ENCODE measurements at places on chromosomes 7 and 10.

GRCh38 chr7:98329791-98330373 lies 48.4 kb downstream of the BRI3 start:
- no peak for DNase-seq

DNA sequence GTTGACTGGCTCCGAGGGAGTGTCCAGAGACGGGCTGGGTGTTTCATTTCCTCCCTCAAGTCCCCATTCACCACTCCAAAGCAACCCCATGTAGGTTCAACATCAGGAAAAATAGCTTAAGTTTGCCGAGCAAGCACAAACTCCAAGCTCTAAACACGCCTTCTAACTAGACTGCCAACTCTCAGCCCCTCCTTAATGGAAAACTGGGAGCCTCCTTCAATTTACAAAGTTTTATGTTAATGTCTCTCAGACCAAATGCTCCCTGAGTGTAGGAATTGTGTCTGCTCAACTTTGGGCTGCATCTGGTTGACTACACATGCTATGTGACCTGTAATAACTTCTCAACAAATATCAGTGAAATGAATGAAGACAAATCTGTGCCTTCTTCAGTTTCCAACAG lies 87.5 kb downstream of the FAM204A start:
- no peak for DNase-seq

DNA sequence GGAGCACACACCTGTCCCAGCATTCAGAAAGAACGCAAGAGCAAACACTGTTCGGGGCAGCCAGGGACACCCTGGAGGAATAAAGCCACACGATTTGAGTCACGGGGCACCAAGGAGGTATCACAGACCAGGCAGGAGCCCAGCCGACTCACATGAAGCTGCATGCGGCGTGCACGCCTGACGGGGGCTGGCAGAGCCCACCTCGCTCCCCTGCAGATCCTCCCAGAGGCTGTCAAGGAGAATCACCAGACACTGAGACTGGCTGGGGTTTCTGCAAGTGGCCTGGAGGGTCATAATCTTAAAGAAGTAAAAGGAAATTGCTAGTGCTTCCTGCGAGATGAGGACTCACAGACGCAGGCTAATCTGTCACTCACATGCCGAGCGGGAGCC lies 61.6 kb downstream of the TCERG1L start:
- no peak for DNase-seq

DNA sequence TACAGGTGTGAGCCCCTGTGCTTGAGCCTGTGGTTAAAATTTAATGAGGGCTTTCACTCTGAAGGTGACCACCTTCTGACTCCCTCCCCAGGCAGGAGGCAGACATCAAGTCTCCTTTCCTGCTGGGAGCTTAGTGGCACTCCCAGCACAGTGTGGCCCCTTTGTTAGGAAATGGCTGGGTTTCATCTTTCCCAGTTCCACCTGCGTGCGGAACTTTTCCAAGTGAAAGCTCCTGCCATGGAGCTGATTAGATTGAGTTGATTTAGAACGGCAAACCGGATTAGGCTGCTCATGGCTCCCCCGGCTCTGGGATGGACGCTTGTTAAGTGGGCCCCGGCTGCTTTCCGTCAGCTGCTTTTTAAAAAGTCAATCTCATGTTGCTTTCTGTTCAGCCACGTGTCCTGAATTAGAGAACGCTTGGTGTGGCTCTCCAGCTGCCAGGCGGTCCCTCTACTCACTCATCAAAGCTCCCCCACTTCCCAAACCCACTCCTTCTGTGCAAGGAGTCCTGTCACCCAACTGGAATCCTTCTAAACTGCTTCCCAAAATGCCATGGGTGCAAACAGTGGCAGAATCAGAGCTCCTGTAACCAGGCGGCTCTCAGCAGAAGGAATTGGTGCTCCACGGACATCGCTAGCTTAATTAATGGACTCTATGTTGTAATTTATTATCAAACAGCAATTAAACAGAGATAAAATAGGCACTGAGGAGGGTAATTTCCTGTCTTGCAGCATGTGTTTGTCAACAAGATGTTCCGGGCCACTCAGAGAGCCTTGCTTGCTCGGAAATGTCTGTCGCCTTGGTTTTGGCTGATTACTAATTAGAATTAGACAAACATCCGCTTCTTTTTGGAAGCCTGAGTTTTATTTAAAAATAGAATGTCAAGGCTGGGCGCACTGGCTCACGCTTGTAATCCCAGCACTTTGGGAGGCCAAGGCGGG lies 551.2 kb downstream of the GALNT17 start:
- no peak for DNase-seq

- no peak for DNase-seq
Measured at GRCh38 chr7:156194813-156195212, 382.6 kb upstream of the SHH start.

DNA sequence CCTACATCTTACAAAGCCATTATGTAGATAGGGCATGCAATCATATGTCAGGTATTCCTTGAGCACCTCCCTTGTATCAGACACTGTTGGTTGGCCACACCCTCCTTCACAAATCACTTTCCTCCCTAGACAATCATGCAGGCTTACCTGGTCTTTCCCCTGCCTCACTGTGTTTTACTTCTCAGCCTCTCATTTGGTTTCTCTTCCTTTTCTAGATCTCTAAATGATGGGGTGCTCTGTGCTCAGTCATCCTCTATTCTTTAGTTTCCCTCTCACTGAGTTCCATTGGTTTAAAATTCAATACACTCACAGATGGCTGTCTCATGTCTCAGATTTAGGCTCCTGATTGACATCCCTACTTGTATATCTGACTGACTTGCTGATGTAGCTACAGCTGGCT lies 31.4 kb downstream of the ANK3 start:
- DNase-seq: no peak

DNA sequence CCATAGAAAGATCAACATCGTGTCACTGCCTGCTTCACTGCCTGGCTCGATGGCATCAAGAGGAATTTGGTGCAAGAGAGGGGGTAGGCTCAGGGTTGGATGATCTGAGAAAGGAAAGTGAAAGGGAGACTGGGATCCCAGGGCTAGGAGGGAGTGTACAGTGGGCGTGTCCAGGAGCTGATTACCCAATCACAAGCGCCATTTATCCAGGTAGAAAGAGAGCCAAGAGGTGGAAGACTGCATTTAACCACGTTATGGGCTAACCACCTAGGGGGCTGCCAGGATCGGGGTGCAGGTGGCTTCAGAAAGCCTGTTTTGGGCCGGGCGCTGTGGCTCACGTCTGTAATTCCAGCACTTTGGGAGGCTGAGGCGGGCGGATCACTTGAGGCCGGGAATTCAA lies 10.3 kb downstream of the PODXL start:
- DNase-seq: no peak
